ENCODE measurements at places on chromosomes 12 and 14.

GRCh38 chr14:96255501-96256366 lies at the start of gene BDKRB1:
Gene BDKRB1, plus strand, starts transcription at chr14:96256210. Its CDS starts 7,473 bp downstream, at chr14:96263683.
- peak; percentile 86 for DNase-seq

DNA sequence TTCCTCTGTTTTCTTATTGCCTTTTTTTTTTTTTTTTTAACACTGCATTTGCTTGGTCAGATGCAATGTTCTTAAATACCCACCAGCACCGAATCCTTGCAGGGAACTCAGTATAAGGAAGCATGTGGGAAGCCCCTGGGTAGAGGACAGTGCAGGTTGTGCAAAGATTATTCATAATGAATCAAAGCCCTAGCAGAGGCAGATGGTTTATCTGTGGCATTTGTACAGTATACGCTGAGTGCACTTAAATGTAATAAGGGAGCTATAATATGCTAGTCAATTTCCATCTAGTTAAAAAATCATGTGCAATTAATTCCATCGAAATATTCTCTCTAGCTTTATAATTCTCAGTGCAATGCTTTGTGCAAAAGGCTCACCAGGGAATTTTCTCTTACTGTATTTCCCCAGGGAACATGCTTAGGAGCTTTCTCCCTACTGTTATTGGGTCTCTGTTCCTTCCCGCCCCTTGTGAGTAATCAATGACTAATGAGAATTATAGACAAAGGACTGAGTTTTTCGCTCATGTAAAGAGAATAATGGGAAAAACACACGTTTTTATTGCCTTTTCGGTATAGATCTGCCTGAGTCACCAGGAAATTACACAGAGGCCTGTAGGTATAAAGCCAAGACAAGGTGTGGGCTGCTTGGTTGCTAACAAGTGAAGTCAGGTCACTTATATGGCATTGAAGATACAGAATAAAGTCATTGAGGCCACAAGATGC lies 1214.3 kb upstream of the TMEM132C start:
- DNase-seq, result peak; percentile 80

DNA sequence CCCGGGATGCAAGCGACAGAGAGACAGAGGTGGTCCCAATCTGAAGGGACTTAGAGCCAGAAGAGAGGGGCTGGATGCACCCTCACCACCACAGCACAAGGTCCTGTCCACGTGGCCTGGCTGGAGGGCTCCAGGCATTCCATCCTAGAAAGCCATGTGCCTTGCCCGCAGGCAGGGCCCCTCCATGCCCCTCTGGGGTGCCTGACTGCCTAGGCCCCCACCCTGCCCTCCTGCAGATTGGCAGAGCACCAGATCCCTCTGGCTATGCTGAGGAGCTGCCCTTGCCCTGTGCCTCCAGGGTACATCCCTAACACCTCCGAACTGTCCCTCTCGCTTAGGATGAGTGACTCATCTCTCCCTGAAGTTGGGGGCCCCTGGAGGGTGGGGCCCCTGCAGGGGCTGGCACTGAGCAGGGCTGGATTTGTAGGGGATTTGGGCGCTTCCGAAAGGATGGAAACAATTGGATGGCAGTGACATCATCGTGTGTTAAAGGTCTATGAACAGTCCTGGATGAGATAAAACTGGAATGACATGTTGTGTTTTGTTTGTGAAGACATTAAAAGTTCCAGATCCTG lies 50.9 kb downstream of the CHGA start:
- DNase-seq, result peak; percentile 27

- DNase-seq, result no peak
These were observed 100.5 kb downstream of the LRRC74A start for GRCh38 chr14:76926521-76927251.

GRCh38 chr14:74501135-74501614 lies 7.6 kb downstream of the ISCA2 start:
- peak; percentile 63 for DNase-seq

DNA sequence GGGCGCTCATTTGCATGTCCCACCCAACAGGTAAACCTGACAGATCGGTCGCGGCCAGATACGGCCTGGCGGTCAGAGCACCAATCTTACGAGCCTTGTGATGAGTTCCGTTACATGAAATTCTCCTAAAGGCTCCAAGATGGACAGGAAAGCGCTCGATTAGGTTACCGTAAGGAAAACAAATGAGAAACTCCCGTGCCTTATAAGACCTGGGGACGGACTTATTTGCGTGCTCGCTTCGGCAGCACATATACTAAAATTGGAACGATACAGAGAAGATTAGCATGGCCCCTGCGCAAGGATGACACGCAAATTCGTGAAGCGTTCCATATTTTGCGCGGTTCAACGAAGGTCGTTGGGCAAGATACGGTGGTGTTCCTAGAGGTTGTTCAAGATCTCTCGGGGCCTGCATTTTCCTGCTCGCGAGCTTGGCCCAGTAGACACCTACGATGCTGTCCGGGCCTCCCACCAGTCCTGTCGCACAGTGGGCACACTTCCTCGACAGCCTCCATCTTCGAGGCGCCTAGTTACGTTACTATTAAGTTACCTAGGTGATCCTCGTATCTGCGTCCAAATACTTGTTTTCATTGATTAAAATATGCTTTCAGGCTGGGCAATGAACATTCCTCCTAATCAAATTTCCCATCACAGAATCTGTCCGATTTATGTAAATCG lies at the start of gene RNU6-7:
Gene RNU6-7 (plus strand): TSS at position 230 of the 675 bp plus-strand sequence.
- DNase-seq, result peak; percentile 42

All from MCF 10A (cell line).